ENCODE measurements at places on chromosomes 1 and 21.

GRCh38 chr1:6460301-6461050, 5.5 kb downstream of the TNFRSF25 start:
- peak; percentile 85 for DNase-seq

DNA sequence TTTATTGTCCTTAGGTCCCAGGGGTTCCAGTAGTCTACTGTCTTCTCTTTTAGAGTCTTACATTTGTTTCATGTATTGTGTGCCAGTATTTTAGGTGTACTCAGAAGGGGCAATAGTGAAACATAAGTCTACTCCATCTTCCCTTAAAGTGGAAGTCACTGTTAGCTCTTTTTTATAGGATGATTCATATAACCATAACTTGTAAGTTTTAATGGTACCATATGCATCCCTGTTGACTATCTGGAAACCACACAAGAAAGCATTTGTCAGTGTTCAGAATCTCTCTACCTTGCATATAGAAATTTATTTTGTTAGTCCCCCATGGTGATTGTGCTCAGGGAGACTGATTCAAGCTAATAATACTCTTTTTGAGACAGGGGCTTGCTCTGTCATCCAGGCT, 149.9 kb downstream of the HS2ST1 start:
- DNase-seq: no peak

GRCh38 chr1:4485398-4485797, 169.0 kb upstream of the AJAP1 start:
- no peak for DNase-seq

DNA sequence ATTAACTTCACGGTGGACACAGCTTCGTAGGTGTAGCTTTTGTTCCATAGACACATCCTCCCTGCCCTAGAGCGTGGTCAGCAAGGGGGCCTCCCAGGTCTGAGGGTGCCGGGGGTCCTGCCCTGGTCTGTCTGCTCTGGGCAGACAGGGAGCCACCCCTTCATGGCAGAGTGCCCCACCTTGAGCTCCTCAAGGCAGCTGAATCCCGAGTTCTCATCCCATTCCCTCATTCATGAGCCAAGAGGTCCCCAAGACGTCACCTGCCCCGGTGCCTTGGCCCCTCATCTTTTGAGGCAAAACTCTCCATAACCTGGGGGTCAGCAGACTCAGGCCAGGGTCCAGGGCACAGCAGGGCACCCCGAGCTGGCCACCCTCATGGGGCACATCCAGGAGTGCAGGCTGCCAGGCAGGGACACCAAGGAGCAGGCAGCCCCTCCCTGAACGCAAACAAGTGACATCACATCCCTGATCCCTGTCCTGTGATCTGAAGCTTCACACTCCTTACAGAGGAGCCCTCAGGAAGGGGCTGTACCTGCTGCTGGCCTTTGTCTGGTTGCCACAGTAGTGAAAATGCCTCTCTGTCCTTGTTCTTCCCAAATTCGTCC, 23.3 kb downstream of the UBASH3A start:
- DNase-seq: no peak

DNA sequence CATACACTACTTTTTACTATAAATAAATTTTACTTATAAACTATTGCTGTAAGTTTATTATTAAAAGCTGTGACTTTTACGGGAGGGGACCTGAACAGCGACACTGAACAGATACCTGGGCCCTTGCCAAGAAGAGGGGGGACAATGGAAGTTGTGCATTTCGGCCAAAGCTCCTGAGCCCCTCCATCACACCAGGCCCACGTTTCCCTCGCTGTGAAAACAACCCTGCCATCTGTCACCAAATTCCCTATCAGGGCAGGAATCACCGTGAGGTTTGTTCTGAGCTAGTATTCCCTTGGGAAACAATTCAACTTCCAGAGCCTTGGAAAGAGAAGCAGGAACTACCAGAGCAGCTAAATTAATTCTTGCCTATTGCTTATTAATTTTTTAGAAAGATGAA, 37.0 kb downstream of the VTCN1 start:
- DNase-seq: no peak

DNA sequence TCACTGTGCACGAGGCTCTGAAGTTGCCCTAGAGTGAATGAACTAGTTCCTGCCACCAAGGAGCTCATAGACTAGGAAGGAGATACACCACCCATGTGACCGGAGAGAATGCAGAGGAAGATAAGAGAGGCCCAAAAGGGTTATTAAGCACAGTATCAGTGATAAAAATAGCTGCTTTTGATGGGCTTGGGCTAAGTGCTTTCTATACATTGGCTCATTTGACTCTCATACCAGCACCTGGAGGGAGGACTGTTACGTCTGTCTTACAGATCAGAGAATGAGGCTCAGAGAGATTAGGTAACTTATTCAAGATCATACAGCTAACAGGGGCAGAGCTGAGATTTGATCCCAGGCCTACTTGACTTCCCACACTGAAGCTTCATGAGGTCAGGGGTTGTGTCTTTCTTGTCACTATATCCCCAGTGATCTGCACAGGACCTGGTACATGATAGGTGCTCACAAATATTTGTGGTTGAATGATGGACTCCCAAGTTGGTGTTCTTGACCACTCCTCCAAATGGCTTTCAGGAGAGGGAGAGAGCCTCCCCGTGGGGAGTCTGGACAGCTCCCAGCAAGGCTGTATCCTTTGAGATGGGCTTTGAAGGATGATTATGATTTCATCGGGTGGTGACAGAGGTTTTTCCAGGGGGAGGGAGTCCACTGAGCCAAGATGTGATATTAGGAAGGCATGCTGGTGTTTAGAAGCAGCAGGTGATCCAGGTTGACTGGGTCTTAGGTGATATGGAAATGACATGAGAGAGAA, 14.4 kb downstream of the PPFIA4 start:
- no peak for DNase-seq

GRCh38 chr21:42135386-42136052, 64.4 kb downstream of the UMODL1 start:
- no peak for DNase-seq

DNA sequence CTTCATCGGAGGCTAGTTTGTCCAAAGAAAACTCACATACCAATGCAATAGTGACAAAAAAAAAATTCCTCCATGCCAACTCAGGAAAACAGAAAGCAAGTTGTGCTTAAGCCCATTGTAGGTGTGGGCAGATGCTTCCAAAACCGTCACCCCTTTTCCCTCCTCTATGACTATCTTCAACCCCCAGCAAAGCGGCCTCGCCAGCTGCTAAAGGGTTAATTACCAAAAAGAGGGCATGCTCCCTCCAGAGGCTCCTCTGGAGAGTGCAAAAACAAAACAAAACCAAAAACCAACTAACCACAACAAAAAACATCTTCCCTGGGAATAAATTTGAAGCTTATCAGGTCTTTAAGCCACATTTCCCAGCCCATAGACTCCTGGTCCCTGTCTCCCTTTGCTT, 1.2 kb downstream of the LMOD1 start:
- no peak for DNase-seq

- DNase-seq: no peak
Measured at GRCh38 chr1:206002871-206003801, at the start of gene RAB7B. TSS of gene RAB7B (minus strand) at chr1:206003395. CDS start at chr1:205994135, 9,260 bp downstream.

DNA sequence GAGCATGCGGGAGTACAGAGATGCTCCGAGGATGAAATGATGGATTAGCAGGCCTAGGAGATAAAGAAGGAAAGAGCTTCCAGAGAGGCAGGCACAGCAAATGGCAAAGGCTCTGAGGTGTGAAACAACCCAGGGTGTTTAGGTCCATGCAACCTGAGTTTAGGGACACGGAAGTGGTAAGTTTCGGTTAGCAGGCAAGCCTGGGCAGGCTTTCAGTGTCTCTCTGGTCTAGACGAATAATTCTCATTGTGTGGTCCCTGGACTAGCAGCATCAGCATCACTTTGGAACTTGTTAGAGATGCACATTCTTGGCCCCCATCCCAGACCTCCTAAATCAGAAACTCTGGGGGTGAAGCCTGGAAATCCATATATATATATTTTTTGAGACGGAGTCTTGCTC, 18.6 kb downstream of the NKAIN1 start:
- DNase-seq: no peak

DNA sequence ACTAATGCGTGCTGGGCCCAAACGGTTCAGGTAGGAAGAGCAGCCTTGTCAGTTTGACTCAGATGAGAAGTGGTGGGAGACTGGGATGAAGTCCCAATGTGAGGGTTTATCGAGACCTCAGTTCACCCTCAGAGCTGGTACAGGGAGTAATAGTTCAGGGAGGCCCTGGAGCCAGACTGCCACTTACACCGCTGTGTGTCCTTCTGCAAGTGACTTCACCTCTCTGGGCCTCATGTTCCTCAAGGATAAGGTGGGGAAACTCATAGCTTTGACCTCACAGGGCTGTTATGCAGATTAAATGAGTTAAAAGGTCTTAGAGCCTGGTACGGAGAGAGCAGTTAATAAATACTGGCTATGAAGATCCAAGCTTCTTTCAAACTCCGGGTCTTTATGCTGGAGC, 219.9 kb downstream of the TRABD2B start:
- DNase-seq: no peak

DNA sequence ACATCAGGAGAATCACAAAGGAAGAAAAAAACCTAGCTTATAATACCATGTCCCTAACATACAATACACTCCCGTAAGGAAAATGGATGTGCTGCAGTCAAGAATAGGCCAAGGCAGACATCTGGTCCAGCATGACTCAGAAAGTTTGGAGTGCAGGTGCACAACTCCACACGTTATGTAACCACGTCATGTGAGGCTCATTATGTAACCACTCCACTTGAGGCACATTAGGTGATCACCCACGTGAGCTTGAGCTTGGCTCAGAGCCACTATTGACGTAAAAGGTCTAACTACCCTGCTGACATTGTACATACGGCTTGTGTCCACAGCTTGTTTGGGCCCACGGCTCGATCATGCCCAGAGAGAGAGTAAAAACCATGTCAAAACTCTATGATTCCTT, 99.8 kb upstream of the C1orf21 start:
- DNase-seq: no peak

DNA sequence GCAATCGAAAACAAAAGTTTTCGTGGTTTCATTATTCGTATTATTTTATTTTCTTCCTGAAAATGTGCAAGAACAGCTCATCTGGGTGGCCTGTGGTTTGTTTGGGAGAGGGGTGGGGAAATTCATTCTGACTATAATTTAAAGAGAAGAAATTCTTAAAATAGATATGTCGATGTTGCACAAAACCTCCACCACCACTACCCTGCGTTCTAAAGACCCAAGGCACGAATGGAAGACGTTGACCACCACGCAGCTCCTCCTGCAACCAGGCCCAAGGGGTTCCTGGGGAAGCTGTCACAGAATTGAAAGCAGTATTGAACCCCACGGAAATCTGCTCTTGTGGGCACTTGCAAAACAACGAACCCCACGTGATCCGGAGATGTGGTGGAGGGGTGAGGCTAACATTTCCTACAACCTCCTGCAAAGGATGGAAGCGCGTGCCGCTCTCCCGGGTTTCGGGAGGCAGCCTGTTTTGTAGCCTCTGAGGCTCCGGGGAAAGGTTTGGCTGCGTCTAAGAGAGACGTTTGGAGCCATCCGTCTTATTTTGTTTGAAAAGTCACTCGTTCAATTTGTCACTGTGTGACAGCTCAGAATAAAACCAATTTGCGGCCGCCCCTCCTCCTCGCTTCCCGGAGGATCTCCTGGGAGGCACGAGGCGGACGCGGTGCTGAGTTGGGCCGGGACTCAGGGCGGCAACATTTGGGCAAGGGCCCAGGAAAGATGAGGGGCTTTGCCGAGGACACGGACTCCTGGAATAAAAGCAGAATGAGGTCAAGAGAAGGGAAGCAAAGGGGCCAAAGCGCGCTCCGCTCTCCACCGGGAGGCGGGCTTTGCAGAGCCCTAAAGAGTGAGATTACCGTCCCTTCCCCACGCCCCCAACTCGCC, 810 bp upstream of the HLX start:
- no peak for DNase-seq

- no peak for DNase-seq
Measured at GRCh38 chr1:207259391-207259790, 62.1 kb upstream of the CD55 start.

GRCh38 chr1:207941665-207942064, 30.7 kb upstream of the CD34 start:
- no peak for DNase-seq

- DNase-seq: no peak
Measured at GRCh38 chr1:59549903-59550302, 253.0 kb downstream of the FGGY start.

- no peak for DNase-seq
Measured at GRCh38 chr1:117162816-117163215, 41.3 kb upstream of the TRIM45 start.

DNA sequence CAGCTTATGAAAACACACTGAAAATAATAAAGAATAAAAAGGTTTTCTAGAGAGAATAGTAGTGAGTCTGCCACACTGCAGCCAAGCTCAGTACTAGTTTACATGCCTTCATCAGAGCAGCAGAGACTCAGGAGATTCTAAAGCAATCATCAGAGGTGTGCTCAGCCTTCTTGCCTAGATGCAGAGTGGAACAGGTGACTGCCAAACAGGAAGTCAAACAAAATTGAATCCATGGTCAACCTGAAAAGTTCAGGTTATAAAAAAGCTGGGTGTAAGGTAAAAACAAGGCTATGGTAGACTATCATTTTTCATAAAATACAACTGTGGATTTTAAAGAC, 165.3 kb upstream of the C1orf105 start:
- DNase-seq: no peak

DNA sequence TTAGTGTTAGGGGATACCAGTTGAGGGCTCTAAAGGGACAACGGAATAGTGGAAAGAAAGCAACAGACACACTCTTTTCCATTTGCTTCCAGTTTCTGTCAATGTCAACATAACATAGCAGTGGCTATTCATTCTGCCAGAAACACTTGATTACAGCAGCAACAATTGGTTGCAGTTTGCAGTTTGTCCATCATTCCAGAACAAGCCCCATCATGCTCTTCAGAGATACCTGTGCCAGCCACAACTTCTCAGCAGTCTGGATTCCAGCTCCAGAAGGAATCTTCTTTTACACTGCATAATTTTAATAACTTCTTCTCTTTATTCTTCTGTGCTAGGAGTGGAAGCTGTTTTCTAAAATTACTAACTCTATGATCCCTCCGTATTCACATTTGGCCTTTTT, 1521.4 kb downstream of the PLA2G4A start:
- DNase-seq: no peak

DNA sequence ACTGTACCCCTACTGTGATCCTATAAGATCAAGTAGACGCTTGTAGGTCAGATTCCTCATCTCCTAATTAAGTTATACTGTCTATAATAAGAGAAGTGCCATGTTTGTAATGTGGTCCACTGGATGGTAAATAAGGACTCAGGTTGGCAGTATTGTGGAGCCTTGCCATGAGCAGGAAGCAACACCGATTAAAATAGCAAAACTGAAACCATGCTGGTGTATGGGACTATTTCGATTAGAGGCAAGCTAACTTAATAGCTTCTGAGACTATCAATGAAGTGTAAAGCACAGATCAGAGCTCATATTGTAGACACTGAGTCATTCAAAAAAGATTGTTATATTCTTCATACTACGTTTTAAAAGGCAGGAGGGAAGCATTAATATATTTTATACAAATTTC, 348.8 kb downstream of the HHAT start:
- DNase-seq: no peak

DNA sequence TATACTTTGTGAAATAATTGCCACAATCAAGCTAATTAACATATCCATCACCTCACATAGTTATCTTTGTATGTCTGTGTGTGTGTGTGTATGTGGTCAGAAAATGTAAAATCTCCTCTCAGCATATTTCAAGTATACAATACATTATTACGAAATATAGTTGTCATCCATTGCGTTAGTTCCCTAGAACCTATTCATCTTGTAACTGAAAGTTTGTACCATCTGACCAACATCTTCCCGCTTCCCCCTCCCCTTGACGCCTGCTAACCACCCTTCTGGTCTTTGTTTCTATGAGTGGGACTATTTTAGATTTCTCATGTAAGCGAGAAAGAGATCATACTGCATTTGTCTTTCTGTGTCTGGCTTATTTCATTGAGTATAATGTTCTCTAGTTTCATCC, 455.3 kb downstream of the KCNT2 start:
- DNase-seq: no peak

GRCh38 chr1:175863299-175864050, 120.1 kb upstream of the TNR start:
- no peak for DNase-seq

Data from activated gamma-delta T cell treated with anti-CD3 and anti-CD28 coated beads, Interleukin-2, amount 50 U/mL, for 16 hours (primary cell).